ENCODE measurements at places on chromosomes 3 and 15.
A peak's percentile ranks its signal among the peaks of the same experiment; 100 is the strongest.

DNA sequence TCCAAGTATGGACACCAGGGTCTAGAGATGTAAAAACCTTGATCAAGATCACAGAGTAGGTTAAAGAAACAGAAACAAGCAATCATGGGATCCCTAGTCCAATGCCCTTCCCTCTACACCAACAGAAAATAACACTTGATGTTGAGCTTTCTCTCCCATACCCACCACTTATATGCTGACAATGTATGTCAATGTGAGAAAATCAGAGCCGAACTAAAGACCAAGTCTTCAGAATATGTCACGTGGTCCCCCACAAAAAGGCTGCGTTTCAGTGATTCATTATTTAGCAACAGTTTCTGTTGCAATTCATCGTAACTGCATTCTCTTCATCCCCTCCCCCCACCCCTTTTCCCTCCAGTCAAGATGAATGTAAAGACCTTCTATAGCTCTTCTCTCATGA is 278.9 kb upstream of the STT3B start:
- peak; percentile 51 for DNase-seq

- no peak for DNase-seq
These were observed 20.3 kb upstream of the FRMD4B start for GRCh38 chr3:69406163-69406562.

- DNase-seq, result no peak
These were observed 78.6 kb downstream of the TRIM42 start for GRCh38 chr3:140756240-140757016.

DNA sequence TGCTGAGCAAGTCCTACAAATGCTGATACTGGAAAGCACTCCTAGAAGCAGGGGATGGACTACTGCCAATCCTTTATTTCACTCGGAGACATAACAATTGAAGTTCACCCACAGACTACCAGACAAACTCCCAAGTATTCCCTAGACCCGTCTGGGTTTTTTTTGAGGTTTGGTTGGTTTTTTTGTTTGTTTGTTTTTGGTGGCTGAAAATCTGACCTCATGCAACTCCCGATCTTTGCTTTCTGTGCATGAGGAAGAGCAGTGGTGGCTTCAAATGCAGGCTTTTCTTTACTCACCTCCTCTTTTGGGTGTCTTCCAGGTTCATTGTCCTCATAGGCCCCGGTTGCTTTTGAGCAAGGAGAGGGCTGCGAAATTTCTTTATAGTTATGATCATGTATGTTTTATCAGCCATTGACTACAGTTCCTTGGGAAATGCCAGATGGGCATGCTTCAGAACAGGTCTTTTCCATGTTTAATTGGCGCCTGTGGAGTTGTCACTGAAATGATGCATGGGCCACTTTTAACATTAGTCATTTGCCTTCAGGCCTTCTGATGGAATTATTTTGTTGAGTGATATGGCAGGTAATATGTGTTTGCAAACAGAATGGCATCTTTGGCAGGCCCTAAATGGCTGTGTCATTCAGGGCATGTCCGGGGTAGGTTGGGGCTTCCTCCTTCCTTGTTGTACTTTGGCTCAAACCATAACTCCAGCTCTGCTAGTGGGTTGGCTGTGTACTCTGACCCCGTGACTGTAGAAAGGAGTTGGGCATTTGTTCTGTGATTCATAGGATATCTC is 81.3 kb upstream of the ZBED2 start:
- DNase-seq, result no peak

DNA sequence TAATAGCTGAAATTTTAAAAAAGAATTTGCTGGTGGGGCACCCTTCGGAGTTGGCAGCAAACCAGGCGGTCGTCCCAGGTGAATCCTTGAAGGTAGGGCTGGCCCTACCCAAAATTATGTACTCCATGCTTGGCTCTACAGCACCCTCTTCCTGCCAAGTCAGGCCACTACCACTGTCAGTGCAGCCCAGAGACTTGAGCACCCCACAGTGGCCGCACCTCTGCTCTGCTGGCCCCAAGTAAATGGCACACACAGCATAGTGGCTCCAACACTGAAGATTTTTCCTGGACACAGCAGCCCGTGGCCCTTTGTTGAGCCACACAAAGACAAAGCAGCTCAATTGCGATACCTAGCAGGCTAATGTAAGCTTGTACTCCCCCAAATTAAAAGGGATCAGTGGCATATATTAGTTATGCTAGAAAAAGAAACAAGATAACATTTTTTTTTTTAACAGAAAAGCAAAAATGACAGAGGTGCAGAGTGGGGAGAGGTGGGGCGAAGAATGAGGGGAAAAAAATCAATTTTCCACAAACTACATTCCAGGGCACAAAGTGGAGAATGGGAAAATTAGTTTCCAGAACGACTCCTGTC is 250.5 kb downstream of the UACA start:
- DNase-seq, result peak; percentile 77

Data from inflammatory macrophage (primary cell).